Activated T-cell treated with anti-CD3 and anti-CD28 coated beads, Interleukin-2, amount 50 U/mL, for 4 hours (primary cell): ENCODE measurements at places on chromosomes 1 and 21. TPM values are rescaled to one million over a fixed set of nuclear protein-coding genes. Genes with fewer than 3 reads are reported as not detected.

The NLRP3 gene
- total RNA-seq: 5.4 TPM

The LCE1D gene
- total RNA-seq: not detected

The ASCL5 gene
- total RNA-seq: not detected

The GPR52 gene
- 0.48 TPM for total RNA-seq

The TMIGD3 gene
- total RNA-seq: not detected

The PLA2G2A gene
- total RNA-seq: not detected

The SDF4 gene
- total RNA-seq: 242 TPM

The RHD gene
- total RNA-seq: not detected

The PIGK gene
- 21.7 TPM for total RNA-seq

The CCDC30 gene
- total RNA-seq: 0.55 TPM

The BCL2L15 gene
- 0.74 TPM for total RNA-seq

The TRAF3IP3 gene
- total RNA-seq: 109 TPM

The DIRAS3 gene
- not detected for total RNA-seq

The EXOSC10 gene
- total RNA-seq: 85.1 TPM

The AIM2 gene
- total RNA-seq: 24.7 TPM

The SMIM1 gene
- 1.9 TPM for total RNA-seq

The ADAMTS4 gene
- 1.1 TPM for total RNA-seq

The OR2L8 gene
- total RNA-seq: not detected

The PGLYRP3 gene
- total RNA-seq: not detected

The DCST2 gene
- total RNA-seq: 0.08 TPM

The ERG gene
- total RNA-seq: not detected

The CFAP45 gene
- total RNA-seq: 1.2 TPM

The OPTC gene
- total RNA-seq: not detected

The NPL gene
- total RNA-seq: 11.0 TPM

The TENT5C gene
- 5.8 TPM for total RNA-seq

The SPRR2B gene
- total RNA-seq: not detected

The PROK1 gene
- total RNA-seq: not detected

The CELA2B gene
- not detected for total RNA-seq

The EPHA10 gene
- total RNA-seq: 0.13 TPM

The TP73 gene
- 0.08 TPM for total RNA-seq

The SCNM1 gene
- 93.3 TPM for total RNA-seq

The CYP4A22 gene
- total RNA-seq: not detected

The ZNF124 gene
- total RNA-seq: 16.6 TPM

The ZNF684 gene
- 4.0 TPM for total RNA-seq

The VASH2 gene
- 0.20 TPM for total RNA-seq

The GBP7 gene
- total RNA-seq: 0.51 TPM

The PADI1 gene
- total RNA-seq: not detected

The SELE gene
- not detected for total RNA-seq

The FCN3 gene
- total RNA-seq: 0.34 TPM

The DNASE2B gene
- not detected for total RNA-seq
